ENCODE measurements at places on chromosomes 5 and 9.

DNA sequence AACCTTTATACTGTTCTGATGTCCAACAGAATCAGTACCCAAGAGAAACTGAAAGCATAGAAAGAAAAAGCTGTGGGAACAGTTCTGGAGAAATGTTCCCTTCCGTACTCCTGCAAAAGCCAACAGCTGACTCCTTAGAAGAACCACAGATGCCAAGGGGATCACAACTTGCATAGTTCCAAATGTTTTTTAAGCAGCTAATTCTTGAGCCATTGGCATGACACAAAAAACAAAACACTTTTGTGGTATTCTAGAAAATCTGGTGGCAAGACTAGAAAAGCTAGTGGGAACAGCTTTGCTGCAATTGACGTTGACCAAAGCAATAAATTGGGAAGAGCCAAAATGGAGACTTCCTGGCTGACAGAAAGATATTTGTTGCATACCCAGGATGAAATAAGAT is 189.9 kb downstream of the ARL15 start:
- DNase-seq, result no peak

- no peak for DNase-seq
Observed at GRCh38 chr9:35712762-35713400, 19.1 kb downstream of the TLN1 start.

DNA sequence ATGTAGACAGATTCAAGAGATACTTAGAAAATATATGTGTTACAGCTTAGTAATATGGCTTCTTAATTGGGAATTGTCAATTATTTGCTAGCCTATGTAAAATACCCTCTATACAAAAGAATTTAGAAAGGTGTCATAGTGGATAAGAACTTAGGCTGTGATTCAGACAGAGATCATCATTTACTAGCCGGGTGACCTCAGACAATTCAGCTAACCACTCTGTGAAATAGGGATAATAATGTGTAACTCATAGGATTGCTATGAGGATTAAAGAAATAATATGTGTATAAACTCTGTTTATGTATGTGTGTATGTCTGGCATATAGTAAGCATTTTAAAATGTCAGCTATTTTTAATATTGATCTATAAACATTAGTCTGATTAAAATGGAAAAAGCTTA is 5.9 kb upstream of the LARS1 start:
- DNase-seq, result no peak

DNA sequence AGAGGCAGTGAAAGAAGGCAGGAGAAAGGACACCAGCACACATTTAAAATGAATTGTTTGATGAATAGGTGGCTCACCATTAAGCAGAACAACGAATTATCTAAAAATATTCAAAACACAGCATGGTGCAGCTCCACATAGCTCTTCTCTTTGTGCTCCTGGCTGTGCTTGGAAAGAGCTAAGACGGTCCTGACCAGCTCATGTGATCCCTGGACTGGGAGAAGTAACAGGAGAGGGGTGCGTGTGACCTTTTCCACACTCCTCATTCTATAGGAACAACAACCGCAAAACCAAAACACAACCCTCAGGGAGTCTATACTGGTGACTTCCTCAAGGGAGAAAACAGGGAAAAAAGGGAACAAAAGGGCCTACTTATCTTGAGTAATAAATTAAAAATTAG is 140.5 kb downstream of the DIRAS2 start:
- DNase-seq, result no peak

GRCh38 chr5:137218471-137218870 is 280.7 kb downstream of the SPOCK1 start:
- no peak for DNase-seq

DNA sequence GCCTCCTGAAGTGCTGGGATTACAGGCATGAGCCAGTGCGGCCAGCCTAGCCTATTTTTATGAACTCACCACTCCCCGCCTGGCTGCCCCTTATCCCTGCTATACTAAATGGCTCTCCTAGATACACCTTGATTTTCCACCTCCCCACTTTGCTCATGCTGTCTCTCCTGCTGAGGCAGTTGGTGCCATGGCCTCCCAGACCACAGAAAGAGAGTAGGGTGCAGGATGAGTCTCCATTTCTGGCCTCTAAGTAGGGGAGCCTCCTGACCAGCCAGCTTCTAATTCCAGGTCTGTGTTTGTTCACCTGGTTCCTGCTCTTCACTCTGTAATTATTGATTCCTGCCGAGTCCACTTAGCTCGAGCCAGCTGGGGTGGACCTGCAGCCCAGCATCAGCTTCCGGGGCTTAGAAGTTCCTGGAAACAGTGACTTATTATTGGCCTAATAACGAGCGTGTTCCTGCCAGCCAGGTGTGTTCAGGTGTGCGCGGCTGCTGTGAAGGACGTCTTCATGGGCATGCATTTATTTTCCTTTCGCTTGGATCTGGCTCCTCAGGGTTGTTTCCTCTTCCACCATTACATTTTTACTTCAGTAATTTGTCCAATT is 34.0 kb downstream of the ZNF618 start:
- DNase-seq, result no peak

DNA sequence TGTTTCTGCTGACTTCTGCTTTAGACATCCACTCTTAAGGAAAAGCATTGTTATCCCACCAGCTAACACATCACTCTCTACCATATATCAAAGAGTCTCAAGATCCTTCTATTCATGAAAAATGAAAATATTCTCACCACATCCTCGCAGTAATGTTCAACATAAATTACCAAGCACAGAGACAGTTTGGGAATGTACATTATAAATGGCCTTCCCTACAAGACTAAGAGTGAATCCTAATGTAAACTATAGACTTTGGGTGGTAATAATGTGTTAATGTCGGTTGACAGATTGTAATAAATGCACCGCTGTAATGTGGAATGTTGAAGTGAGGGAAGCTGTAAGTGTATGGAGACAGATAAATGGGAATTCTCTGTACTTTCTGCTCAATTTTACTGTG is 27.1 kb upstream of the KCNIP1 start:
- no peak for DNase-seq

- DNase-seq, result no peak
Observed at GRCh38 chr9:136686794-136687711, at the start of gene AGPAT2. Gene AGPAT2, minus strand, starts transcription at chr9:136687457. Its CDS starts 100 bp downstream, at chr9:136687357.

- no peak for DNase-seq
Observed at GRCh38 chr9:133584559-133585476, 24.4 kb downstream of the FAM163B start.

- no peak for DNase-seq
Observed at GRCh38 chr9:93108291-93109041, 12.4 kb downstream of the CARD19 start.

- no peak for DNase-seq
Observed at GRCh38 chr9:72872718-72873117, 80.1 kb downstream of the ALDH1A1 start.

DNA sequence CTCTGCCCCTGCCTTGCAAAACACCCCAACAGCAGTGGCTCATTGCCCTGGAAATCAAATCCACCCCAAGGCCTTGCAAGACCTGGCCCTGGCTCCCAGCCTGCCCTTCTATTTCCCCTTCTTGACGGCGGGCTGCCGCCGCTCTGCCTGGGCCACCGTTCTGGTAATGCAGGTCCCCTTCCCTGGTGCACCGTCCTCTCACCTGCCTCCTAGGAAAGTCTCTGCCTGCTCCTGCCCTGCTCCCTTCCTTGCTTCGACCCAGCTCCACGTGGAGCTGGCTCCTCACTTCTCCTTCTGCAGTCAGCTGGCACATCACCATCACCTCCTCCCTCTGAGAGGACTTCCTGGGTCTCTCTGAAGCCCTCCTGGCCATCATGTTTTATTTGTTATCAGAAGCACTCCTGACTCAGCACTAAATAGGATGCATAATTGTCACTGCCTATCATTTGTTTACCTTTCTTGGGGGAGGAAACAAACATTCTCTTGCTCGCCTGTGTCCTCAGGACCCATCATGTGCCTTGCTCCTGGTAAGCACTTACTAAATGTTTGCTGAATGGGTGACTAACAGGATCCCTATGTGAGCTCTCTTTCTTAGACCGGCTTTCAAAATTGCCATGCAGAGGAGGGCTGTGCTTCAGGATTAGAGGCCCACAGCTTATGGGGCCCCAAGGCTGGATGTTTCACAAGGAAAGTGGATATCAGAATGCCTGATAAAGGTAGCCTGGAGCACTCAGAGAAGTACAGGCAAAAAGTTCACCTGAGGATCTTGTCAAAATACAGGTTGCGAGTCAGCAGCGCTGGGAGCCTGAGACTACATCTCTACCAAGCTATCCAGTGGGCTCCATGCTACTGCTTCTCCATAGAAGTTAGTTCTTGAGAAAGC is 19.6 kb upstream of the C5orf47 start:
- DNase-seq, result no peak

- DNase-seq, result no peak
Observed at GRCh38 chr5:77022511-77023417, 7.4 kb upstream of the AGGF1 start.

- no peak for DNase-seq
Observed at GRCh38 chr5:120158211-120158610, 305.9 kb upstream of the PRR16 start.

DNA sequence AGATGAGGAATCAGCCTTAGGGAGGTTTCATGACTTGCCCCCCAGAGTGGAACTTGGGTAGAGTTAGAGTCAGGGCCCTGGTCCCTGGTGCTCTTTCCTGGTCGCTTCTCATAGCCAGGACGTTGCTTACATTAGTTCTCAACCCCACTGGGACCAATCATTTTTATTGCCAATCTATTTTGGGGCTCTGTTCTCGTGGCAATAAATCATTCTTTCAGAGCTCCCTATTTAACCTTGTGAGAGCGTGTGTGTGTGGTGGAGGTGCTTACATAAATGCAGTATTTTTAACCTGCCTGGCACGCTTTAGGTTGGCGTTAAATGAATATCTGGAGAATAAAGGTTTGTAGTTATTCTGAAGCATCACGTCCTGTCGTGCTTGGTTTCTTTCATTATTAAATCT is 4.1 kb downstream of the TRIO start:
- no peak for DNase-seq

DNA sequence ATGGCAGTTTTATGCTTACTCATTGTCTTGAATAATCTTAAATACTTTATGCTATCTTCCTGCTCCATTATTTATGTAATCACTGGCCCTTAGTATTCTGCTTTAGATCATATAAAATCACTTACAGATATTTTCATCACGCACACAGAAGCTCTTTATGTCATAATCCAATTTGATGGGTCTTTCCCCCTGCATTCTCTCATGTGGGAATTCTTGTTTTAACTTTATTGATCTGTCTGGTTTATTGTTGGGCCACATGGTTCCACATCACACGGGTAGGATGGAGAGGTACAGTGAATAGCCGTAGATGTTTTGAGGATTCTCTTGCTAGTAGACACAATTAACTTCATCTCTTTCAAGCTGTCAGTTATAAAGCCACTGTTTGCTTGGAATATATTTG is 27.0 kb downstream of the PLPPR1 start:
- DNase-seq, result no peak

DNA sequence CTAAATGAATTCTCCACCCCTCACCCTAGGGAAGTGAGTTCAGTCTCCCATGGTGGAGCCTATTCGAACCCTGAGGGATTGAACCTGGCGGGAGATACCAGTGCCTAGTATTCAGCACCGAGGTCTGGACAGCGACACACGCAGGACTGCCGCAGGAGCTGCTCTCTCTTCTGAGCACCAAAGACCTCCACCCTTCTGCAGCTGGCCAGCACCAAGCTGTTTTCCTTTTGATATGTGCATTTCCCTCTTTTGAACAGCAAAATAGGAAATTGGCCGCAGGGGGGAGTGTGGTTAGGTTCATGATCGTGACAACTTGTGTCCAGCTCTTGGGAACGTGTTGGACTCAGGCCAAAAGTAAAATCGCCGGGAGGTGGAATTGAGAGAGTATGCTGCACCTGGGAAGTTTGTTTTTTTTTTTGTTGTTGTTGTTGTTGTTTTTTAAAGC is 1.2 kb upstream of the PCSK1 start:
- no peak for DNase-seq

DNA sequence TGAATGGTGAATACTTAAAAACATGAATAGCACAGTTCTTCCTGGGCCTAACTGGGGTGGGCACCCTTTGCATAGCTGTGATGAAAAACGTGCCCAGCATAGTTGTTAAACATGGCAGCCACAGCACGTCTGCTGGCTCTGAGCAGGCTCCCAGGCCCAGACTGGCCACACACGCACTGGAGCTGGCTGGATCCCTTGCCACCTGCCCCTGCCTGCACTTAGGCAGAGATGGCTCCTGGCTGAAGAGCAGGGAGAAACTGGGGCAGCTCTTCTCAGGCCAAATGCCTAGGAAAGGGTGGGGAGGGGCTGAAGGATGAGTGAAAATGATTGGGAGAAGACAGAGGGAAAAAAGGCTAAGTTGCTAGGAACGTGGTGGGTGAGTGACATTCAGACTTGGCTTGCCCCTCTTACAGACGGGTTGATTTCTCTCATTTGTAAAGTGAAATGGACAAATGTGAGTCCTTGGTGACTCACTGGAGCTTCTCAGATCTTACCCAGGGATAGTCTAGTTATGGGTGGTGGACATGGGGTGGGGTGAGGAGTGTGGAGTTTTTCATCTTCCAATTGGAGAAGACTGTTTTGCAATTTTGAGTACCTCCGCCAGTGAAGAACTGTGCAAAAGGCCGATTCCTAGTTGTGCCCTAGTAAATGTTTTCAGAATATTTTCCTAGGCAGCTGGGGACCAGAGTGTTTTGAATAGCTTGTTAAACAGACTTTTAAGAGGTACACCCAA is 42.4 kb downstream of the TRIO start:
- DNase-seq, result no peak

DNA sequence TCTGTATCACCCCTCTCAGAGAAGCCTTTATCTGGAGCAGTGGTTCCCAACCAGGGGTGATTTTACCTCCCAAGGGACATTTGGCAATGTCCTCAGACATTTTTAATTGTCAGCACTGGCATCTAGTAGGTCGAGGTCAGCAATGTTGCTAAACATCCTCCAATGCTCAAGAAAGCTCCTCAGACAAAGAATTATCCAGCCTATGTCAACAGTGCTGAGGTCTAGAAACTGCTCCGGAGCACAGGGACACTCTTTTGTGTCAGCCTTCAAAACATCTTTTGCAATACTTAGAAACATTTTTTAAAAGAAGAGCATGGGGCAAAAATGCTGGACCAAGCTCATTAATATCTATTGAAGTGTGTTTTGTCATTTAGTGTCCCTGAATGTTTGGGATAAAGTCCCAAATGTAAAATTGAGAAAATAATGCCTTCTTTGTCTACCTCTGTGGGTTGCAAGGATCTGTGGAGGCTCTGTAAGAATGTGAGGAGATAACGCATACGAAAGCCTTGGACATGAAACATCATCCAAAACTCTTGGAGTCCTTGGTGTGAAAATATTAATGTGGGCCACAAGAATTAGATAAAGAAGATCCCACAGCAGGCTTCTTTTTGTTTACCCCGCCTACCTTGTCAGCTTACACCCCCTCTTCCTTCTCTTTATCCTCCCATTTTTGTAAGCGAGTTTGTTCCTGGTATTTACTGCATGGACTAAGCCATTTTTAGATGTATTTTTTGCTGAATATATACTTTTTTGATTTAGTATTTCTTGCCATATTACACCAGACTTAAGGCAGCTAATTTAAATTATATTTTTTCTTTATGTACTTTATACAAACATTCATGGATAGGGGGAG is 193.5 kb downstream of the CD180 start:
- no peak for DNase-seq

GRCh38 chr9:130058154-130058553 is 4.4 kb downstream of the GPR107 start:
- no peak for DNase-seq

GRCh38 chr5:139600336-139600949 is 39.3 kb downstream of the UBE2D2 start:
- no peak for DNase-seq
